ENCODE measurements at places on chromosomes 5 and 9.

- DNase-seq: peak; percentile 1
Measured at GRCh38 chr9:132762896-132763295, 92.6 kb downstream of the GTF3C4 start.

- peak; percentile 56 for DNase-seq
Measured at GRCh38 chr9:117411547-117411946, 3.3 kb downstream of the ASTN2 start.

DNA sequence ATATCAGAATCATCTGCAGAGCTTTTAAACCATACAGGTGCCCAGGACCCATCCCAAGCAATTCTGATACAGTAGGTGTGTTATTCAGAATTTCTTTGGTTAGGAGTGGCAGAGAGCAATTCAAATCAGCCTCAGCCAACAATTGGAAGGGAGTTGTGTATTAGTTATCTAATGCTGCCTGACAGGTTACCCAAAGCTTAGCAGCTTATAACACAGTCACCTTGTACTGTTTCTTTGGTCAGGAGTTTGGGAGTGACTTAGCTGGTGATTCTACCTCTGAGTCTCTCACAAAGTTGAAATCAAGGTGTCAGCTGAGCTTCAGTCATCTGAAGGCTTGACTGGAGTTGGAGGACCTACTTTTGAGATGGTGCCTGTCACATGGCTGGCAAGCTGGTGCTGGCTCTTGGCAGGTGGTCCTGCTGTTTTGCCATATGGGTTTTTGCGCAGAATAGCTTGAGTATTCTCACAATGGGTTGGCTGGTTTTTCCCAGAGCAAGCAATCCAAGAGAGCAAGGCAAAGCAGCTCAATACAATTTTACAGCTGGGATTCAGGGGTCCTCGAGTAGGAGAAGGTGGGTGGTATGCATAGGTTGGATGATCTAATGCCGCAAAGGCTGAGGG, 18.7 kb upstream of the CARNMT1 start:
- DNase-seq: no peak

- no peak for DNase-seq
Measured at GRCh38 chr5:66617991-66618768, 22.0 kb downstream of the MAST4 start.

DNA sequence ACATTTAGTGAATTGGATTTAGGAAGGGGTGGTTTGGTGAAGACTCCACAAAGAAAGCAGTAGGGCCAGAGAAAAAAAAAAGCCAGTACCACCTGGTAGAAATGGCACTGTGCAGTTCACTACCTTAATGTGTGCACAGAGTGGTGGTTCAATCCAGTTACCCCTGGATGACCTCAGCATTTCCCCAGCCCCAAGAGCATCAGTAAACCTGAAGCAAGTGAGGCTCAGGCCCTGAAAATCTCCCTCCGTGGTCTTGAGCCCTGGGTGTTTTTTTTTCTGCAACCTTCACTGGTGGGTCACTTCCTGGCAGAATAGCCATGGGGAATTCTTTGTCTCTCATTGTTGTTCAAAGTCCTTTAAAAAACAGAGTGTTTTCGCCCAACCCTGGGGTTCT, 202.9 kb downstream of the GADD45G start:
- no peak for DNase-seq

GRCh38 chr5:61738446-61738845, 406.4 kb downstream of the ZSWIM6 start:
- no peak for DNase-seq

Measured in GM20000 (cell line).